DMS153 (cell line): ENCODE measurements at places on chromosomes 3 and 15.

DNA sequence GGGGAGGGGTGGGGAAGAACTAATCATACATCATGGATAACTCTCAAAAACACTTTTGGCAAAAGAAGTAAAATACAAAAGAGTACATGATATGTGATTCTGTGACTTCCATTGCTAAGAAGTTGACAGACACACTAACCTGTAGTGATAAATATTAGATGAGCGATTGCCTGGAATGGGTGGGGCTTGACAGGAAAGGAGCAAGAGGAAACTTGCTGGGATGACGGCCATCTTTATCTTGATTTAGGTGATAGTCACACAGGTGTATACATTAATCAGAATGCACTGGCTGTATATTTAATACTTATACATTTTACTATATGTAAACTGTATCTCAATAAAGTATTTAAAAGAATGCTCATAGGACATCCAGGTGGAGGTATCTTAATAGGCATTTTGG lies 13.1 kb downstream of the PARL start:
- no peak for DNase-seq

DNA sequence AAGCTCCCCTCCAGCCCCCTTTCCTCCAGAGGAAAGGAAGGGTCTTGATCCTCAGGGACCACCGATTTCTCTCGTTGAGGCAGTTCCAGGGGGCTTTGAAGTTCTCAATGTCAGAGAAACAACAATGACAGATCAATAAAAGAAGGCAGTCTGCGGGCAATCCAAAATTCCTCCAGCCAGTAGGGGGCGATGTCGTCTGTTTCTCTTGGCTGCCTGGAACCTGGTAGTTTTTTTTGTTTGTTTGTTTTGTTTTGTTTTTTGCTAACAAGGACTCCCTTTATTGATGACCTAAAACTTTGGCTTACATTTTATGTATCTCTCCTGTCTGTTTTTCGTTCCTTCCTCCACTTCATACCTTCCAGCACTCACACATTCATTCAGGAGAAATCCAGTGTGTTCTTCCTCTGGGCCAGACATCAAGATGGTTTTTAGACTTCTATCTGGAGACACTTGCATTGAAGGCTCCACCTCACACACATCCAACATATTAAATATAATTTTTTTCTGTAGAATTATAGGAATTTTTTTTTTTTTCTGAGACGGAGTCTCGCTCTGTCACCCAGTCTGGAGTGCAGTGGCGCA lies 276.6 kb downstream of the RPLP1 start:
- DNase-seq: no peak

DNA sequence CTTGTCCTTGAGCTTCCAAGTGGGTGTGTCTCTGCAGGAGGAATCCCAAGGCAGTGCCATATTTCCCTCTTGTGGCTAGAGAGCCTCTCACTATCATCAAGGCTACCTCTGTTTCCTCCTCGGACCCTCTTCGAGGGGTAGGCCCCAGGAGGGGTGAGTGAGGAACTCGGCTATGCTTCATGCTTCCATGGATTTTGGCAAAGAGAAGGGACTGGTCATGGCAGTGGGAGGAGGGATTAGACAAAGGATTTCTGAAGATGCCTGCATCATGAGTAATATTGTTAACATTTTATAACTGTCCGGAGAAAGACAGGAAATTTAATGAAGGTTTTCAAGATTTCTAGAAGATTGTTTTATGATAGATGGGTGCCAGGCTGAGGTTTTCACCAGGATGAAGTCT lies 241.5 kb downstream of the CLSTN2 start:
- no peak for DNase-seq

- DNase-seq: no peak
Observed at GRCh38 chr15:39939487-39940452, 5.9 kb downstream of the EIF2AK4 start.

DNA sequence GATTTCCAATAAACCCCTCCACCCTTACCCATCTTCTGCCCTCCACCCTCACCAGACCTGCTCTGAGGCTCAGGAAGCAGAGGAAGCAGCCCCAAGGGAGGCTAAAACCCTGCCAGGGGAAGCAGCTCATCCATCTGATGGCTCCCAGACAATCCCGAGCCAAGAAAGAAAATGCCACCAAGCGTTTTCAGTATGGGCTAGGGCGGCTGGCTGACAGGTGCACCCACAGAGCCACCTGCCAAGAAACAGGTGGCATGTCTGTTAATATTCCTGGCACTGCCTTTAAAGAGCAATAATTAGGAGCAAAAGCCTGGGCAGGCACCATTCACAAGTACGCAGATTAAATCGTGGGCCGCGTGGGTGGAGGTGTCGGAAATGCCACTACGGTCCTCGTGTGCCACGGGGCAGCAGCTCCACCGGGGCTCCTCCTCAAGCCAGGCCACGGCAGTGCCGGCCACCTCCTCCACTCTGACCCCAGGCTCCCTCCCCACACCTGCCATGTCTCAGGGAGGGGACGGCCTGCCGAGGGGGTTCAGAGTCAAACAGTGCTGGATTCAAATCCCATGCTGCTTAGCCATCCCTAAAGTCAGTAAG lies 23.9 kb upstream of the GRIP2 start:
- DNase-seq: peak; percentile 15

DNA sequence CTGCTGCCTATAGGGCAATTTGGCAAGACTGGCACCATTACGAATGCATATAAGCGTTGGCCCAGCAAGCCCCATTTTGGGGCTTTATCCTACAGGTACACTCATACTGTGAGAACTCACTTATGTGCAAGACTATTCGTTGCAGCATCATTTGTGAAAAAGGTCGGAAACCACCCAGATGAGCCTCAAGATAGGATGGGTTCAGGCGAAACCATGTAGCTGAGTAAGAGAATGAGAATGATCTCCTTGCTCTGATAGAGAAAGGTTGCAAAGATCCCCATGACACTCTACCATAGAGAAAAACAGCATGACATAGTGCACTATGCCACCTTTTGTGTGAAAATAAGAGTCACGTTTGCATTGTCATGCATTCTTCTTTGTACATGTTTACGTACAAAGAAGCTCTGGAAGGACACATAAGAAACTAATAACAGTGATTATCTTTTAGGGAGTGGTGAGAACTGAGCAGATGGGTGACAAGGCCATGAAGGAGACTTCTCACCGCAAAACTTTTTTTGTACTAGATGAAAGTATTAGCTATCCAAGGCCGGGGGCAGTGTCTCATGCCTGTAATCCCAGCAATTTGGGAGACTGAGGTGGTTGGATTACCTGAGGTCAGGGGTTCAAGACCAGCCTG lies 50.0 kb downstream of the RHCG start:
- no peak for DNase-seq

- no peak for DNase-seq
Observed at GRCh38 chr3:109888026-109888425, 550.7 kb upstream of the DPPA4 start.

DNA sequence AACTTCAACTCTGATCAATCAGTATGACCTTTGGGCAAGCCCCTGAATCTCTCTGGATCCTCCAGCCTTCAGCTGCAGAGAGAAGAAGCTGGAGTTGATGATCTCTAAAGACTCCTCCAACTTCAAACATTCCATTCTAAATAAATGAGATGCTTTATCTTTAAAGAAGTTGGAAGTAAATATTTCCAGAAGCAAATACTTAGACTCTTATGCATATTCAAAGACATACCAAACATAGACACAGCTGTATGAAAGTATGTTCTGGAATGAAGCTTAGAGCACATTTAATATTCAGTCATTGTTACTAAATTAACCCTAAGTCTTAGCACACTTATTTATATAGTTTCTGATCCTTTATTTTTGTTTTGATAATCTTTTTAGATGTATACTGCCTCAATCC lies 77.6 kb upstream of the ACP3 start:
- DNase-seq: no peak

- no peak for DNase-seq
Observed at GRCh38 chr3:183551930-183552329, 3.6 kb downstream of the KLHL6 start.

GRCh38 chr3:13110678-13111116 lies 37.5 kb upstream of the IQSEC1 start:
- no peak for DNase-seq

GRCh38 chr15:89030311-89030710 lies 57.9 kb upstream of the ABHD2 start:
- DNase-seq: no peak

DNA sequence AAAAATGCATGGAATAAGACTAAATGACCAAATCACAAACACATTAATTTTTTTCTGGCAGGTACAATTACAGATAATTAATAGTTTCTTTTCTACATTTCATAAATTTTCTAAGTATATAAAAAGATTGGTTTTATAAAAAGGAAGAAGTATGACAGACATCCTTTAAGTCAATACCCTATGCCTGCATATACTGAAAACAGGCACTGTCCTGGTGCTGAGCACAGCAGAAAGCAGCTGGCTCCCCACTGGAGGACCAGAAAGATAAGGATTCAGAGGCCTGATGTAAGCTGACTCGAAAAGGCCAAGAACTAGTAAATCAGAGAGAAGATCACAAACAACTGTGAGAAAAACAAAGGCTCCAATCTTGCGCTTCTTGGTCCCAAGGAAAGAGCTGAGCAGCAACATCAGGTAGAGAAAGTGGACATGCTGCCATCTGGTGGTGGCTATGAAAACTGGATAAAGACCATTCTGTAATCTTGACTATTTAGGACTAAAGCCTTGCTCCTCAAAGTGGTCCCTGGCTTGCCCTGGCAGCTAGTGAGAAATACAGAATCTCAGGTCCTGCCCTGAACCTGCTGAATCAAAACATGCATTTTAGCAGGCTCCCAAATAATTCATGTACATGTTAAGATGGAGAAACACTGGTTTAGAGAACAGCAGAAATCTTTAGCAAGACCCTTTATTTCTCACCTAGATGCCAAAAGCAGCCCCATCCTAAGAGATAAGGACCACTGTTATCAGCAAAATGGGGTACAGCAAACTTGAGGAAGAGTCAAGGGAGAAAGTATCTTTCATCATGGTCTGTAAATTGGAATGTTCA lies 76.0 kb downstream of the TRANK1 start:
- DNase-seq: no peak

GRCh38 chr3:94001191-94001590 lies 21.2 kb downstream of the ARL13B start:
- no peak for DNase-seq
